ENCODE measurements at places on chromosomes 5 and 9.

GRCh38 chr9:97959585-97959984 lies 21.6 kb upstream of the HEMGN start:
- DNase-seq, result no peak

DNA sequence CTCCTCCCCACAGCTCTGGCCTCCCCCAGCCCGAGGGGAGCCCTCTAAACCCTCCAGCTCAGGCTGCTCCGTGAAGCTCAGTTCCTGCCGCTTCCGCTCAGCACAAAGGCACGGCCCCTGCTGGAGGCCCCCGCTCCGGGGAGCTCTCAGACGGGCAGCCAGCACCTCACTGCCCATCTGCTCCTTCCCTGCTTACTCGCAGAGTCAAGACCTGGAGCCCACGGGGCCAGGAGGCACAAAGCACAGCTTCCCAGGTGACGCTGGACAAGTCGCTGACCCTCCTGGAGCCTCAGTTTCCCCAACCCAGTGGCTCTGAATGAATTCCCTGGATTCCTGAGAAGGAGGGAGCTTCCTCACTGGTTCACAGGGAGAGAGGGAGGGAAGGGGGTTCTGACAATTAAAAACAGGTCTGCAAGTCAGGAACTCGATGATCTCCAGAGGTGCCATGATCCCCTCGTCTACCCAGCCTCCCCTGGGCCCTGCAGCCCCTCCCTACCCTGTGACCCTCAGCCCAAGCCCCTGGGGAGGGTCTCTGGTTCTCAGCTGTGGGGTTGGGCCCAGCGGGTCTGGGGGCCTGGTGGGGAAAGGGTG lies 36.2 kb downstream of the VAV2 start:
- peak; percentile 90 for DNase-seq

DNA sequence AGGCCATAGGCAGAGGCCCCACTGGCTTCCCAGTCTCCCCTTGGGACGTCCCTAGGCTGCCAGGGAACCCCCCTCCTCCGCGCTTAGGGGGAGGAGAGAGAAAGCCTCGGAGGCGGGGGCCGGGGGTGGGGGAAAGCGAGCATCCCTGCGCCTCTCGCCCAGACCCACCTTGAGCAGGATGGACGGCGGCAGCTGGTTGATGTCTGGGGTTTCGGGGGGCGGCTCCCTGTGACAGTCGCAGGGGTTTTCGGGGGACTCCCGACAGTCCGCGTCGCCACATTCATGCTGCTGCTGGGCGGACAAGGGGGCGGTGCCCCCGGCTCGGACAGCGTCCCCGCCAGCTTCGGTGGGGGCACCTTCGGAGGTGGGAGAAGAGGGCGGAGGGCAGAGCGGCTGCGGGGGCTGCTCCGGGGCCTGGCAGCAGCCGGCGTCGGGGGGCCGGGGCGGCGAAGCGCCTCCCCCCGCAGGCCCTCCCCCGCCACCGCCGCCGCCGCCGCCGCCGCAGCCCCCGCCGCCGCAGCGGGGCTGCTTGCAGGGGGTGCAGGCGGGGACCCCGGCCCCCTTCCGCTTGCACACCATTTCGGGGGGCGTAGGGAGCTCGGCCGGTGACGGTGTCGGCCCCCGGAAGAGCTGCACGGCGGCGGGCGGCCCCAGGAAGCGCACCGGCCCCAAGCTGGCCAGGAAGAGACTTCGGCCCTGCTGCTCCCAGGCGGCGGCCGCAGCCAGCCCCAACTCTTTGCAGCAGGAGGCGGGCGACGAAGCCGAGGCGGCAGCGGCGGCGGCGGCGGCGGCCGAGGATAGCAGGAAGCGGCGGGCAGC lies 1.2 kb downstream of the FBXL17 start:
- peak; percentile 24 for DNase-seq

GRCh38 chr5:51860532-51861018 lies 477.3 kb downstream of the ISL1 start:
- no peak for DNase-seq

DNA sequence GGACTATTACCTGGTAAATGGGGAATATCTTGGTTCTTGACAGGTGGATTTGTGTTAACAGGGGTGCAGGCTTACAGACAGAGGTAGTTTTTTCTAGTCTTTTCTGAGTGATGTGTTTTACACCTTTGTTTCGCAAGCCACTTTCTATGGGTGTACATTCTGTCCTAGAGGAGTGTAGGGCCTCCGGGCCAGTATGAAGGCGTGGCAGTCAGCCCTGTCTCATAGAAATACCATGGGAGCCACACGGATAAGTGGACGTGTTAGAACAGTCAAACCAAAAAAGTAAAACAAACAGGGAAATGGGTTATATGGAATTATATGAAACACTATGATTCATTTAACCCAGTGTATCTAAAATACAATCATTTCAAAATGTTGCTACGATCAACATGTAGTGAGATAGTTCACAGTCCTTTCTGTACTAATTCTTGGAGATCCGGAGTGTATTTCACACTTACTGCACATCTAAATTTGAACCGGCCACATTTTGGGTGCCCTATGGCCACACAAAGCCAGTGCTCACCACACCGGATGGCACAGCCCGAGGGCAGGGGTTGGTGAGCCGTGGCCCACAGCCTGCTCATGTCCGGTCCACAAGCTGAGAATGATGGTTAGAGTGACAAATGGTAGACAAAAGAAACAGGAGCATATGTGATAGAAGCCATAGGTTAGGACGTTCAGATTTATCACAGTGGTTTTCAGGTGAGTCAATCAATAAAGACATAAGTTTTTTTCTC lies 80.1 kb upstream of the IRX4 start:
- DNase-seq, result no peak

- no peak for DNase-seq
Observed at GRCh38 chr5:129915415-129915814, 11.2 kb downstream of the CHSY3 start.

DNA sequence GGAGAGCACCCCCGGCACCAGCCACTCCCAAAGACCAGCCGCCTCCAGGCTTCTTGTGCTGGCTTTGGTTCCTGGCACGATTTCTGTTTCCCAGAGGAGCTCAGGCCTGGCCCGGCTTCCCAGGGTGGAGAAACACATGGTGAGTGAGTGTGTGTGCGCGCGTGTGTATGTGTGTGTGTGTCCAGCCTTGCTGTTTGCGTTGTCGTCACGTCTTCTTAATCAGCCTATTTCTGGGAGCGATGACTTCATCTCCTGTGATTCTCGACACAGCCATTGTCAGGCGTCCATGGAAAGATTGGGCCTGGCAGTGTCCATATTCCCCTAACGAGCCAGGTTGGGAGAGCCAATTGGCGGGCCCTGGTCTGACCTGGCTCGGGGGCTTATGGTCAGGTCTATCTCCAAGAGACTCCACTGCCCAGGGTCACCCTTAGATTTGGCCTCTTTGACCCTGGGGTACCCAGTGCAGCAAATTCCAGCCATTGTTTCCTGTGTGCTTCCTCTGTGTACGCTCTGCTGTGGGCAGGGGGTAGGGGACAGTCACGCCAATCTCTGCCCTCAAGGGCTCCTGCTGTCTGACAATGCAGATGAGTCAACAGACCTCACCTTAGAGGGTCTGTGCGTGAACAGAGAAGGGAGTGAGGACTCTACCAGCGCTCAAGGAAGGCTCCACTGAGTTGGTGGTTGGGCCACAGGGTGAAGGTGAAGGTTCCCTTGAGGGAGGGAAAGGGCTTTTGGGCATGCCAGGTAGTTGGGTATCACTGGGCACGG lies 73.8 kb downstream of the DAB2IP start:
- no peak for DNase-seq

- DNase-seq, result no peak
Observed at GRCh38 chr9:98742325-98743280, 33.9 kb upstream of the GABBR2 start.

DNA sequence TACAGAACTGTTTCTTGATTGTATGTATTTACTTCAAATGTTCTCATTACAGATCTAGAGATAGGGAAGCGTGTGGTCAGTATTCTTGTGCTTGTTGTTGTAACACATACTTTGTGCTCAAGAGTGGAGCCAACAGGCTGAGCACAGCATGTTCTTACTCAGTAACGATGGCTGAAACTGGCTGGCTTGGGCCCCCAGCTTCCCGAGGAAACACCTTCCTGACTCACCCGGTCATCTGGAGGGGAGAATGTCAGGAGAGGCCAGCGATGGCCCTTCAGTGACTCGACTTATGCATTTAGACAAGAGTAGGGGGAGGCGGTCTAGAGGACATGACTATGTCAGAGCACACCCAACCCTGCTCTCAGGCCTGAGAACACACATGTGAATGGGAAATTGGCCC lies 25.6 kb downstream of the ZNF474 start:
- no peak for DNase-seq

- no peak for DNase-seq
Observed at GRCh38 chr5:163410505-163410904, 26.9 kb upstream of the CCNG1 start.

DNA sequence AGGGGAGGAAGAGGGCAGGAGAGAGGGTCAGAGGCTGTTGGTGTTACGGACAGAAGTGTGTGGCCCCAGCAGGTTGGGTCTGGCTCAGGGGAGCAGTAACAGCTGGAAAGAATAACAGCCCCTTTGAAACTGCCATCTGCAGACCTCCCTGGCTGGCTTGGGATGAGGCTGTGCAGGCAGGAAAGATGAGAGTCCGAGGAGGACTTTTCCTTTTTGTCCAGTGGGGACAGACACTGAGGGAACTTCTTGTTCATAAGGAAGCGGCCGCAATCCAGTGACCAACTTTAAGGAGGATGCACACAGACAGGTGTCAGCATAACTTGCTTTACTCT lies 14.8 kb upstream of the PLEKHG4B start:
- DNase-seq, result no peak

All from GM12891 (cell line).